CD4-positive, alpha-beta T cell treated with Interleukin-4 for 4 hours (primary cell): ENCODE measurements at places on chromosomes 3 and 15.

GRCh38 chr15:74616366-74616939 is 817 bp downstream of the CLK3 start:
- DNase-seq: peak; percentile 61

DNA sequence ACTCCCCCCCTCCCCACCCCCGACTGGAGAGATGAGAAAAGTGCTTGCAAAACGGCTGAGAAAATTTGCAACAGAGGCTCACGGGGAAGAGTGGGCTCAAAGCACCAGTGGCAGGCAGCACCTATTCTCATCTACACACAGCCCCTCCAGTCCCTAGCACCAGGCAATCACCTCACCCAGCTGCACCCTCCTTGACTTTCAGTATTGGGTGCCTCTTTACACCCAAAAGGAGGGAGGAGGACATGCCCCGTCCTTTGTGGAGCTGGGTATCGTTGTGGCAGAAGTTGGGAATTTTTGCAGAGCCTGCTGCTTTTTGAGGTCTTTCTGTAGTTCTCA is 182.8 kb upstream of the TOPAZ1 start:
- DNase-seq: no peak

GRCh38 chr3:42094128-42094527 is 3.0 kb downstream of the TRAK1 start:
- no peak for DNase-seq

GRCh38 chr3:7607676-7608075 is 746.8 kb downstream of the GRM7 start:
- no peak for DNase-seq

DNA sequence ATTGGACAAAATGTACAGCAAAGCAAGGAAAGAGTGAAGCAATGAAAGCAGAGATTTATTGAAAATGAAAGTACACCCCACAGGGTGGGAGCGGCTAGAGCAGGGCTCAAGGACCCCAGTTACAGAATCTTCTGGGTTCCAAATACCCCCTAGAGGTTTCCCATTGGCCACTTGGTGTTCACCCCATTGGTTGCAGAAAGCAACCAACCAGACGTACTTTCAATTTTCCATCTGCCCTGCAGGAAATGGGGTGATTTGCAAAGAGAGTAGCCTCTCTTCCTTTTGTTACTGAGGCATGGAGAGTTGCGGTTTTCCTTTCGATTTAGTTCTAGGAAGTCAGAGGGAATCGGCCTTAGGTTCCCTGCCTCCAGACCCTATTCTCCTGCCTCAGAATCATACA is 2.4 kb downstream of the PML start:
- DNase-seq: peak; percentile 52
